ENCODE measurements at places on chromosomes 6 and 20.
A peak's percentile ranks its signal among the peaks of the same experiment; 100 is the strongest.

- DNase-seq = no peak
Measured at GRCh38 chr20:57162362-57162652, 104.1 kb downstream of the BMP7 start.

DNA sequence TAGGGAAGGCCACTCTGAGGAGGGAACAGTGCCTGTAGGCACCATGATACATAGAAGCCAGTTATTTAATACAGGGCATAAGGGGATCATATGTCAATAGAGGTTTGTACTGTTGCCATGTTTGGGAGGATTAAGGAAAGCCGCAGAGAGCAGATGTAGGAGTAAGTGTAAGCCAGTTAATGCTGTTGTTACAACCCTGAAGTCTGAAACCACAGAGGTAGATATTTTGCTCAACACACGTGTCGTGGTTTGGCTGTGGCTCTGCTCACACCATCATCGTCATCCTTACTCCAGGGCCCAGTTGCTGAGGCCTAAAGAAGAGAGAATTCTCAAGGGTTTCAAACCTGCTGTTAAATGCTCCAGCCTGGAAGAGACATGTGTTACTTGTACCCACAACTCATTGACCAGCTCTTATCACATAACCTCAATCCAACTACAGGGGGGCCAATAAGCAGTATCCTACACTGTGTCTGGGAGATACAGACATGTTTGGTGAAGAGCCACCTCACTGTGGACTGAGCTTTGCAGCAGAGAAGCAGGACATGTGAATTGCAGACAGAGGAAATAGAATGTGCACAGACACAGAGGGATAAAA, 31.0 kb upstream of the PSMF1 start:
- DNase-seq = no peak

- DNase-seq = no peak
Measured at GRCh38 chr6:80480421-80481157, 374.1 kb downstream of the BCKDHB start.

GRCh38 chr20:3744806-3745685, 12.6 kb downstream of the HSPA12B start:
- DNase-seq = peak; percentile 67

DNA sequence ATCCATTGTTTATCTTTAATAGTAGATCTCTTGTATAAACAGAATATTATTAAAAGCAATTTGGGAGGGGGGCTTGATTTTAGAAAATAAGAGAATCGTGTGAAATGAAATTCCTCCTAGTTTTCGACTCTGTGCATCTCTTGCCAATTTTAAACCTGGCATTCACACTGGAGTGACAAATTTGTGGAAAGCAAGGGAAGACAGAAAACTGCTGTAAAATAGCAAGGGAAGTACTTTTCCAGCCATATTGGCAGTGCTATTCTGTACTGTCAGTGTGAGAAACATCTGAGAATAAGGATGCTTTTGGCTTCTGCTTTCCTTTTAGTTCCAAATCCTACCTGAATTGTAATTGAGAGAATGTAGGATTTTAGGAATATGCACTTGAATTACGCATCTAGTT, 40.2 kb downstream of the TOP1 start:
- DNase-seq = no peak

DNA sequence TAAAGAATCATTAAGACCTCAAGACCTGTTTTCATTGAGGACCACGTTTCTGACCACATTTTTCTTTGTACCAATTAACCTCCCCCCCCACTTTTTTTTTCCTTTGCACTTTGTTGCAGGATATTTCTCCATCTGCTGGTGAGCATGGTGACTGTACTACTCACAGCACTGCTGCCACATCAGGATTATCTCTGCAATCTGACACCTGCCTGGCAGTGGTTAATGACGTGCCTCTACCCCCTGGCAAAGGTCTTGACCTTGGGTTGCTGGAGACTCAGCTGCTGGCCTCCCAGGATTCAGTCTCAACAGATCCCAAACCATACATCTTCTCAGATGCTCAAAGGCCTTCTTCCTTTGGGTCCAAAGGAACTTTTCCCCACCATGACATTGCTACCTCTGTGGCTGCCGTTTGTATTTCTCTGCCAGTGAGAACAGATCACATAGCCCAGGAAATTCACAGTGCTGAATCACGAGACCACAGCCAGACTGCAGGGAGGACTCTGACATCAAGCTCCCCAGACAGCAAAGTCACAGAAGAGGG, 46.6 kb upstream of the EDN3 start:
- peak; percentile 77 for DNase-seq

DNA sequence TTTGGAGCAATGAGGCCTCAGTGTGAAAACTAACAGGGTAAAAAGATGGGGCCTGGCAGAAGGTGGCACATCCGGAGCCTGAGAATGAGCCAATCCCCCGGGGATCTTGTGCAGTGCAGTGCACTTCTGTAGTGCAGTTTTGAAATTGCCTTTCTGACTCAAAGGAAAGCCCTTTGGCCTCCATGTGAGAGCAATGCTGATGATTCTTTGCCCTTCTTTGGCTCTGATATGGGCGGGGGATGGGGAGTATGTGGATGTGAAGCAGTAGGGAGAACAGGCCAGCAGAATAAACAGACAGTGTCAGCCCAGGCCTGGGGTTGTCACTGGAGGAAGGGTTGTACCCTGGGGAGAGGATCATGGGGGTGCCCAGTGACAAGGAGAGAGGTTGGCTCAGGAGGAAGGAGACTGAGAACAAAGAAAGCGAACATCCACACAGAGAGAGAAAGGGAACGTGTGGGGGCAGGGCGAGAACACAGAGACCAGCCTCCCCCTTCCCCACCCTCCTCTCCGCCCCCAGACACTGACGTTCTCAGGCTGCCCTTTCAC, 351.2 kb downstream of the CDC5L start:
- DNase-seq = no peak

GRCh38 chr6:39451831-39452230, 129.3 kb upstream of the KCNK16 start:
- DNase-seq = no peak

DNA sequence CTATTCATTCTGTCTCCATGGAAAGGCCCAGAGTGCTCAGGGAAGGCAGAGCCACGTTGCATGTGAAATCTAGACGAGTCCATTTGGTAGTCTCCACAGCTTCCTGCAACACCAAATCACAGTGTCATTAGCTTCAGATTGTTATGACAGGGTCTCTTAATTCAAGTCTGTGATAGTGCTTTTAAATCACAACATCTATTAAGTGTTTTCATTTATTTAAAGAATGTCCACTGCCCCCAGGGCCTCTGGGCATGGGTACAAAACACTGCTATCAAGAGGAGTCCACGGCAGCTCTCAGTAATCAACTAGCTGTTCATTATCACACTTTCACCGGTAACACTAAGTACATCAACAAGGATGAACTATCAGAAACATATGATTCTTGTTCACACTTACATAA, 455.9 kb upstream of the JARID2 start:
- no peak for DNase-seq

DNA sequence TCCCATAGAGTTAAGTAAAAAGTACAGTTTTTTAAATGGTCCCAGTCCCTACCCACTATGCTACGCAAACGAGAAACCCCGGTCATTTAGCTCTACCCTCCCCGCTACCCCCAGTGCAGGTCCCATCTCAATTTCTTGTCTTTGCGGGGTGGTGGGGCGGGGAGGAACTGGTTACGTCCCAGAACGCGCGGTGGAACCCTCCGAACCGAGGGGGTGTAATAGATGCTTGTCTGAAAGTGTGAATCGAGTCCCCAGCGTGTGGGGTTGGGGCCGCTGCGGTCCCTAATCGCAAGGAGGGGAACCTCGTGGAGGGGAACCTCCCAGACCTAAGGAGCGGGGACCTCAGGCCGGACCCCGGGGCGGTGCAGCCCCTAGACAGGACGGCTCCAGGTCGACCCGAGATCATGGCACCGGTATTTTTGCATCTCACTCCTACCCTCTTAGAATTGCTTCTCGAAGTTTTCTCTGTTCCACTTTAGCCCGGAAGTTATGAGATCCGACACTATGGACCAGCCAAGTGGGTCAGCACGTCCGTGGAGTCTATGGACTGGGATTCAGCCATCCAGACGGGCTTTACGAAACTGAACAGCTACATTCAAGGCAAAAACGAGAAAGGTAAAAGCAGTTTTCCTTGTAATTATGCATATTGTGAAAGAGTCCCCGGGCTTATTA, 779 bp downstream of the HEBP2 start:
- peak; percentile 22 for DNase-seq

GRCh38 chr6:124064317-124065113, 260.9 kb downstream of the NKAIN2 start:
- no peak for DNase-seq

- DNase-seq = no peak
Measured at GRCh38 chr6:95087394-95088097, 489.8 kb upstream of the MANEA start.

- DNase-seq = no peak
Measured at GRCh38 chr20:9969626-9970025, 65.2 kb upstream of the ANKEF1 start.

- no peak for DNase-seq
Measured at GRCh38 chr20:36309643-36310042, 3.5 kb downstream of the DLGAP4 start.

DNA sequence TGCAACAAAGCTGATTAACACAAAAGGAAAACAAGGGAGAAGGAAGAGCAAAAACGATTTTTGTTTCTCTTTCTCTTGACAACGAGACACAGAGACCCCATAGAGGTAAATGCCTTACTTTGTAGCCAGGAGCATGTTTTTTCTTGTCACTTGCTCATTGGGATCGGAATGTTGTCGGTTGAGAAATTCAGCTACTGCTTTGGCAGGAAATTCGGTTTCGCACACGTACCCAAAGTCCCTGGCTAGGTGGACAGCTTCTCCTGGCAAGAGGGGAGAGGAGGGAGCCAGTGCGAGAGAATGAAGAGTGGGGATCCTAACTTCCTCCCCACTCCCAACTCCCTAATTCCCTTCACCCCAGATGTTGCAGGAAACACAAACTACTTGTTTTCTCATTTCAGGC, 14.5 kb downstream of the TFAP2A start:
- no peak for DNase-seq

DNA sequence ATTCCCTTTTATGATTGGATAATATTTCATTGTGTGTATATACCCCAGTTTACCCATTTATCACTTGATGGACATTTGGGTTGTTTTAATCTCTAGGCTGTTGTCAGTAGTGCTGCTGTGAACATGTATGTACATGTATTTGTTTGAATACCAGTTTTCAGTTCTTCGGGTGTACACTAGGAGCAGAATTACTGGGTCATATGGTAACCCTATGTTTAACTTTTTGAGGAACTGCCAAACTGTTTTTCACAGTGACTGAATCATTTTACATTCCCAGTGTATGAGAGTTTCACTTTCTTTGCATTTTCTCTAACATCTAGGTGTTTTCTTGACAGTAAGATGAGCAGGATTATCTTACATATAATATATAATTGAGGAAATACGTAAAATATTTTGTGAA, 44.7 kb upstream of the ADIG start:
- DNase-seq = no peak

GRCh38 chr20:45857882-45858216, 435 bp downstream of the ZSWIM3 start:
- no peak for DNase-seq

GRCh38 chr6:19827247-19827646, 9.9 kb upstream of the ID4 start:
- DNase-seq = no peak

All from T-helper 1 cell (primary cell).